ENCODE measurements at places on chromosomes 13 and 19.

DNA sequence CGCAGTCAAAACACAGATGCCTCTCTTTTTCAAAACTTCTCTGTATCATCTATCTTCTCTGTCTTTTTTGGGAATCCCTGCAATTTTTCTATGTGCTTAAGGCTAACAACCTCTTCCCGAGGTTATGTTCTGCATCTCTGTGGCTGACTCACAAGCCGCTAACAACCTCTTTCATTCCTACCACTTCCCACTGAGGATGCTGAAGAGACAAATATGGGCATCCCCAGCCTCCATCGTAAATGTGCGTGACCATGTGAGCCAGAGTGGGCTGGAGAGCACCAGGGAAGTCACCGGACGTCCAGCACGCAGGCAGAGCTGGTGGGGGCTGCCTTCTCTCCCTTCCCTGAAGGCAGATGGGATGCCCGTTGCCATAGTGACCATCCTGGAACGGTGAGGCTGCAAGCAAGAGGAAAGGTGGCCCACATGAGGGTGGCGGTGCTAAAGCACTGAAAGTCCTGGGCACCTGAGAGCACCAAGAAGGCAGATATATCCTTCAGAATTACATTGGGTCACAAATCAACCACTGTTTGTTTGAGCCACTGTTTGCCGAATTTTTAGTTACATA is 122.8 kb downstream of the SHISA2 start:
- no peak for DNase-seq

DNA sequence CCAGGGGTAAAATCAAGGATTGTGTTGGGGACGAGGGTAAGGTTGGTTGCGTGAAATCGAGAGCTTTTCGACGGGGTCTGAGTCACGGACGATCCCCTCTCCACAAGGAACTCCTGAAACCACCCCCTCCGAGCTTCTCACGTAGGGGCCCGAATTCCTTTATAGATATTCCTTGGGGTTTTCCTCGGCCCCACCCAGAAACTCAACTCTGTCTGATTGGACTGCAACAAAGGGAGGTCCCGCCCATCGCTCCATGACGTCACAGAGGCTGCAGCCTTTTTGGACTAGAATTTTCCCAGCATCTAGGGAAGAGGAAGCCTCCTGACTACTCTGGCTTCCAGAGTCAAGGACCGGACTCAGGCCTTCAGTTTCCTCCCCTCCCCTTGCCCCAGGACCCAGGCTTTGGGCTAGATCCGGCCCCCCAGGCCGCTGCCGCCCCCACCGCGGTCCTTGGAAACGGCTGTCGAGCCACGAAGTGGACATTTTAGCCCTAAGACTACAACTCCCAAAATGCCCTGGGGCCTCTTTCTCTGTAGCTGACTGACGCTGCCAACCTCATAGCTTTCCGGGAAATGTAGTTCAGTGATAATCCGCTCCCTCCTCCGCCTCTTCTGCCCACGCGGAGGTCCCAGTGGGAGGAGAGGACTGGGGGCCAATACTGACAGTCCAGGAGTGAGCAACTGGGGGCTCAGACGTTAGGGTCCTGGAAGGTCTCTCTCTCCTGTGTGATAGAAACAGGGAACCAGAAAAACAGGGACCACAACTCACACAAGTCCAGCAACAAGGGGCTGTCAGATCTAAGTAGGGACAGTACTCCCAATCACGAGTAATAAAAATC is at the start of gene IZUMO1:
TSS of gene IZUMO1 (minus strand) at position 172 of the 838 bp plus-strand sequence. CDS start 1,050 bp downstream, outside the sequence.
- DNase-seq, result peak; percentile 32

DNA sequence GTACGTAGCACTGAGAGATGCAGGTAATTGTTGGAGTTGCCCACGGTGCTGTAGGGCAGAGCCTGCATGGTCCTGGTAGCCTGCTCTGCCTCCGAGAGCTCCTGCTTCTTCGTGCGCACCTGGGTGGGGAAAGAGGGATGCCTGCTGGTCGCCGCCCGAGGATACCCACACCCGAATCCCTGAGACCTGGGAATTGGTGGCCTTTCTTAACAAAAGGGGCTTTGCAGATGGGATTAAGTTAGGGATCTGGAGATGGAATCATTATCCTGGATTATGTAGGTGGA is 9.4 kb downstream of the C3 start:
- no peak for DNase-seq

DNA sequence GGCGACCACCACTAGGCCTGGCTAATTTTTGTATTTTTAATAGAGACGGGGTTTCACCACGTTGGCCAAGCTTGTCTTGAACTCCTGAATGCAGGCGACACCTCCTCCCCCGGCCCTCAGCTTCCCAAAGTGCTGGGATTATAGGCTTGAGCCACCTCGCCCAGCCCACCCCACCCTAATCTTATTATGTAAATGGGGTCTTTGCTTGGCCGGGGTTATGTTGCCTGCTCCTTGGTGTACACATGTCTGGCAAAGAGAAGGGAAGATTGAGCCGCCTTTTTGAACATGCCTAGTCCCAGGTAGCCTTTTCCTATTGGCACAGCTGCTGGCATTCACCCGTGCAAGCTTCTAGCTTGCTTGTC is 106.8 kb downstream of the KCTD15 start:
- DNase-seq, result no peak

GRCh38 chr19:10353793-10354391 is 14.5 kb upstream of the ICAM3 start:
- peak; percentile 45 for DNase-seq

- DNase-seq, result no peak
Observed at GRCh38 chr19:33546656-33547055, 25.1 kb upstream of the PEPD start.

- no peak for DNase-seq
Observed at GRCh38 chr13:108787700-108788414, 158.4 kb downstream of the MYO16 start.

- no peak for DNase-seq
Observed at GRCh38 chr19:33383720-33384292, 10.3 kb downstream of the CEBPG start.

- no peak for DNase-seq
Observed at GRCh38 chr13:35512271-35512920, 35.9 kb upstream of the MAB21L1 start.

GRCh38 chr13:25478186-25478585 is 106.4 kb downstream of the ATP8A2 start:
- DNase-seq, result no peak

DNA sequence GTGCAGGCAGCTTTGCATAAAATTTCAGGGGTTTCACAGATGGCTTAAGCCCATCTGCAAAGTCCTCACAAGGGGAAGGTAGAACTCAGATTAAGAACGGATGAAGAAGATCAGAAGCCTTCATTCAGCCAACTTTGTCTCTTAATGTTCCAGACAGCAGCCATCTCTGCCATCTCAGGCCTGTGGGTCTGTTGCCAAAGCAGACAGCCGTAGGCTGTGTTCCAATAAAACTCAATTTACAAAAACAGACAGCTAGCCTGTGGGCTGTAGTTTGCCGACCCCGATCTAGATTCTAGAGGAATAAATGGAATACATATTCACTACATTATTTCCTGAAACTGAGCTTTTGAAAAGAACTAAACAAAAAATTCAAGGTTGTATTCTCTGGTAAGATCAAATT is 3.8 kb downstream of the DCUN1D2 start:
- no peak for DNase-seq

- no peak for DNase-seq
Observed at GRCh38 chr13:40228496-40228895, 437.9 kb downstream of the FOXO1 start.

GRCh38 chr19:9306443-9306842 is 3.2 kb downstream of the ZNF699 start:
- no peak for DNase-seq

DNA sequence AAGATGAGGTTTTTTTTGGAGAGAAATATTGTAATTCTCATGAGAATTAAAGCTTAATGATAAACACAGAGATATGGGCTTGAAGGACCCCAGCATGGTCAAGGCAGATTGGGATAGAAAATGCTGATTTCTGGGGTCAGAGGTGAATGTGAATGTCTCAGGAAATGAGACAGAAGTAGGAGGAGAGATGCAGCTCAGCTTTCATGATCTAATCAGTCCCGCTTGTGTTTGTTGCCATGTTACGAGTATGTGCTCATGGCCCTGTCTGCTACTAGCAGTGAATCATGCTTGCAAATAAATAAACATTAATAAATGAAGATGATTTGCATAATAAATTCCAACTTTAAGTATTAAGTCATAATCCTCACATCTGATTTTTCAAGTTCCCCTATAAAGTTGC is 23.0 kb upstream of the NDFIP2 start:
- no peak for DNase-seq

DNA sequence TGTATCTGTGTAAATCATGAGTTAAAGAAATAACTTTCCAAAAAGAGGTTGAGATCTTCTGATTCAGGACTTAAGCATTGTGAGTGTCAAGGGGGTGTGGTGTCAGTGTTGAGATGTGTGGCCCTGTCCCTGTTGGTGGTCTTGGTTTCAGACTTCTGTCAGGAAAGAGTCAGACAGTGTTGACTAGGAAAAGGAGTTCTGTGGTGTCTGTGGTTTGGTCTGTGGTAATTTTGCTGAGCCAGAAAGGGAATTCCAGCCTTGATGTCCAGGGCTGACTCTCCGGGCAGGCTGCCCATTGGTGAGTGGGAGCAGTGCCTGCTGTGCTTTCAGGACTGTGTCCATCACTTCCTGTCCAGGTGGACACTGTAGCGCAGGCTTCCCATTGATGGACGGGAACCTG is 39.8 kb upstream of the IGFL4 start:
- no peak for DNase-seq

DNA sequence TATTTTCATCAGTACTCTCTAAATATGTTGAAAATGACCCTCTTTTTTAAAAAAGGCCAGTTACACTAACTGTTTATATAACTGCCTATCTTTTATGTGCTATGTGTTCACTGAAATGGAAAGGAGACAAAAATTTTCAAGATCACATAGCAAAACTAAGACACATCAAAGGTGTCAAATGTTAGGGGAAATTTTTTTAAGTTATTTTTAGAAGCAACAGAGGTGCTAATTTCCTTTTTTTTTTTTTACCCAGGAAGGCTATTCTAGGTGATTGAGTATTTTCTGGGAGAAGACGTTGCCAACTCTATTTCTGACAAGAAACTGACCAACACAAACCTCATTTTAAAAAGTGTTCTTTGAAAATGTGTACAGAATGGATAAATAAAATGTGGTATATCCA is 45.7 kb downstream of the ELF1 start:
- DNase-seq, result no peak

DNA sequence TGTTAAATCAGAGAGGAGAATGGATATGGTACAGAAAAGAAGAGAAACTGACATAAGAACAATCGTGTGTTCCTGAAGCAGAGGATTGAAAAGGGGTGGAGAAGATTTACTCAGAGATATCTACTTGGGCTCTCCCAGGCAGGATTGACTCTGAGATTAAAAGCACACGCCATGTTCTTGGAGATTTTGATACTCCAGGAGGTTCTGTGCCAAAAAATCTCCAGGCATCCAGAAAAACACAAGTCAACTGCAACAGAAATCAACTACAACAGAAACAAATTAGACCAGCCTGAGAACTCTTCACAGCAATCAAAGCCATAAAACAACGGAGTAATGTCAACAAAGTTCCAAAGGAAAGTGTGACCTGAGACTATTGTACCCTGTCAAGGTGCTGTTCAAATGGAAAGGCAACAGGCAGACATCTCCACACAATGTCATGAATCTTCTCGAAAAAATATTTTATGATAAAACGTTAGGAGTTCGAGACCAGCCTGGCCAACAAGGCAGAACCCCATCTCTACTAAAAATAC is 104.2 kb downstream of the UBL3 start:
- DNase-seq, result no peak

DNA sequence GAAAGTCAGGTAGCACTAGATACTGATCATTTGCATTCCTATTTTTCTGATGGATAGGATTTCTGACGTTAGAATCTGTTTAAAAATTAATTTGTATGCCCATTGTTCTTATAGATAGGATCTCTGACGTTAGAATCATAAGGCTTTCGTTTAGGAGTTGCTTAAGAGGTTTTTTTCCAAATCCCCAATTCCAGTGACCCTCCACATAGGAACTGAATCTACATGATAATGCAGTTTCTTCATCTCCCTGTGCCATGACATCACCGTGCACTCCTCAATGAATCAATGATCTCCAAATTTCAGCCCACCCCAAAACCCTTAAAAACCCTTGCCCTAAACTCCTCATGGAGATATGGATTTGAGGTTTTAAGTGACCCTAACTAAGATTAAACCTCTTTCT is 87.2 kb downstream of the RXFP2 start:
- DNase-seq, result no peak

GRCh38 chr13:41939398-41939797 is 21.5 kb downstream of the VWA8 start:
- DNase-seq, result no peak

GRCh38 chr13:112073245-112074138 is 6.5 kb downstream of the SOX1 start:
- DNase-seq, result no peak

DNA sequence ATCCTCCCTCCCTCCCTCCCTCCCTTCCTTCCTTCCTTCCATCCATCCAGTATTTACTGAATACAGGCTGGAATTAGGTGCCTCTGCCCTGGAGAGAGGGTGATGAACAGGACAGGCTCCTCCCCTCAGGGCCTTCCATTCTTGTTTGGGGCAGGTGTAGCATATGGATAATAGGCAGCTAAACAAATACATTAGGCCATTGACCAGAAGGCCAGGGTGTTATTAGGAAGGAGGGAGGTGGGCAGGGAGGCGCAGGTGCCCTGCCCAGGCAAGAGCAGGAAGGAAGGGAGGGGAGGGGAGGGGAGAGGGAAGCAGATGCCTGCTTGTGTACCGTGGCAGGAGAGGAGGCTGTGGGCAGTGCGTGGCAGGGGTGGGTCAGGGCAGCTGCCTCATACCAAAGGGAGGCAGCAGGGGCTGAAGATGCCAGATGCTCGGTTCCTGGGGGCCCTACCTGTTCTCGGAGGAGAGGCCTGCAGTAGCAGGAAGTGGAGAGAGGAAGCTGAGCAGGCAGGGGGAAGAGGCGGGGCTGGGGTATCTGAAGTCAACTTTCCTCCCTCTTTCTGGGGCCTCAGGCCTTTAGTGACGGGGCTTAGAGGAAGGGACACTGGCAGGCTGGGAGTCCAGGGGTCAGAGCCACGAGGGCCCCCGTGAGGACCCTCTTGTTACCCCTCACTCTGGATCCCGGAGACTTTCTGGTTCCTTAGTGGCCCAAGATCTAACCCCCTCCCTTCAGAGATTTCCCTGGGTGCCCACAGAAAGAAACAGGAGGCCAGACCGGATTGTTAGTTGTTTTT is at the start of gene RINL:
TSS of gene RINL (minus strand) at position 495 of the 794 bp plus-strand sequence. CDS start 1,533 bp downstream, outside the sequence.
- DNase-seq, result peak; percentile 64

DNA sequence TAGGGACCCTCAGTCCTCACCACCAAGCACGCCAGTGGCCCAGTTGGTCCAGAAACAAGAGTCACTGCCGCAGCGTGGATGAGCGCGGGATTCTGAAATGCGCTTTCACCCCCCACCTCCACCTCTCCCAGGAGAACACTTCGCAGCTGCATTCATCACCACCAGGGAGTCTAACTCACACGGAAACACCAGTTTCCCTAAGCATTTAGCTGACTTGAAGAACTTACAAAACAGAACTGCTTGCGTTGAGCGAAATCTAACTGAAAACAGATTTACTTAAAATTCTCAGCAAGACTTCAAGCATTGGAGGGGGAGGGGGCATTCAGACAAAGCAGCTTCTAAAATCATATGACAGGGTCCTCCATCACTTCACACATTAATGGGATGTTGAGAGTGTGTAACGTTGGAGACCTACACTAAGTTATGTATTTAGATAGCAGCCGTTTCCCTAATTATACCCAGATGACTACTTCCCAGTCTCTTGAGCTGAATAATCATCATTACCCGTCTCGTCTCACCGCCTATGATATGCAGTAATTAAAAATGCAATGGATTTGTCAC is 258.2 kb upstream of the IRS2 start:
- DNase-seq, result no peak

Measured in activated T-cell treated with anti-CD3 and anti-CD28 coated beads for 24 hours (primary cell).